ENCODE measurements at places on chromosomes 12 and 14. TPM values are rescaled to one million over a fixed set of nuclear protein-coding genes. Genes with fewer than 3 reads are reported as not detected.

PZP gene
- total RNA-seq: not detected

MORN3 gene
- total RNA-seq: 6.2 TPM

KLRF1 gene
- total RNA-seq: 0.96 TPM

CLEC4E gene
- not detected for total RNA-seq

ENDOU gene
- not detected for total RNA-seq

TEX52 gene
- not detected for total RNA-seq

CLEC12A gene
- total RNA-seq: 5.2 TPM

SLC39A5 gene
- not detected for total RNA-seq

RNF212B gene
- not detected for total RNA-seq

OR10P1 gene
- total RNA-seq: not detected

SERPINA1 gene
- 0.20 TPM for total RNA-seq

SLC25A47 gene
- total RNA-seq: not detected

PRPH gene
- total RNA-seq: not detected

PRB2 gene
- not detected for total RNA-seq

KRT3 gene
- not detected for total RNA-seq

ALDH2 gene
- 1.9 TPM for total RNA-seq

TARBP2 gene
- 34.9 TPM for total RNA-seq

USP15 gene
- total RNA-seq: 163 TPM

SLC38A4 gene
- not detected for total RNA-seq

TXNDC16 gene
- 13.2 TPM for total RNA-seq

KRT6A gene
- total RNA-seq: not detected

P2RX7 gene
- 7.0 TPM for total RNA-seq

HOMEZ gene
- total RNA-seq: 12.8 TPM

RAB3IP gene
- 27.0 TPM for total RNA-seq

SLC5A8 gene
- total RNA-seq: not detected

RNF34 gene
- total RNA-seq: 84.5 TPM

TAS2R7 gene
- not detected for total RNA-seq

RD3L gene
- not detected for total RNA-seq

HSPB8 gene
- total RNA-seq: not detected

EGLN3 gene
- total RNA-seq: 12.8 TPM

GPR65 gene
- total RNA-seq: 23.6 TPM

ACOT6 gene
- not detected for total RNA-seq

KRT5 gene
- not detected for total RNA-seq

SYCP3 gene
- total RNA-seq: 1.1 TPM

IGF1 gene
- total RNA-seq: 1.6 TPM

TMEM30B gene
- total RNA-seq: 1.6 TPM

NANOG gene
- not detected for total RNA-seq

VDR gene
- total RNA-seq: 14.3 TPM

PTPRQ gene
- total RNA-seq: not detected

LTBR gene
- 1.4 TPM for total RNA-seq
